ENCODE measurements at places on chromosomes 16 and 17.
A peak's percentile ranks its signal among the peaks of the same experiment; 100 is the strongest.

DNA sequence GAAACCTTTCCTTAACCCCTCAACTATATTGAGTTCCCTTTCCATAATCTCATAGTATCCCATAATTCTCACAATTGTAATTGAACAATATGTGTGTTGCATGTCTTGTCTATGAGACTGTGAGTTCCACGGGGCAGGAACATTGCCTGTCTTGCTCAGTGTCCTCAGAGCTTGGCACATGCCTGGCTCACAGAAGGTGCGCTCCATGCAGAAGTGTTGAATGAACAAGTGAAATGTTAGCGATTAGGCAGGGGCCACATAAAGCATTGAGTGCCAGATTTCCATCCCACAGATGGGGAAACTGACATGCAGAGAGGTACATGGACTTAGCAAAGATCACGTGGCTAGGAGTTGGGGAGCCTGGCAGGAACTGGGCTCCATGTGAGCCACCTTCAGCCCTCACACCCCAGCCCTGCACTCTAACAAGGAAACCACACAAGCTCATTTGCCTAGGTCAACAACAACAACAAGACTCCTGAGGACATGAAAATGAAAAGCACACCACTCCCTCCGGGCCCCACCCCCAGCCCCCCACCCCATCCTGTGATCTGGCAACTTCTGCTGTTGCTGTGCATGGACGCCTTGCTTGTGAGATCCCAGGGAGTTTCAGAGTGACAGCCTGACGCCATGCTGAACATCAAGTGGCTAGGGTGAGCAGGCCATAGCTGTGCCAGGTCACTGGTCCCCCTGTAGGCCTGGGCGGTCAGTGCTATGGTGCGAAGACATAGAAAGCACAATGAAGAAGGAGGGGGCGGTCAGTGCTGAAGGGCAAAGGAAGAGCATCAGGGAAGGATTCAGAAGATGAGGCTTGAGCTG lies 5.0 kb downstream of the PIK3R5 start:
- DNase-seq = no peak

- no peak for DNase-seq
Observed at GRCh38 chr17:62673614-62674362, 46.3 kb downstream of the MRC2 start.

GRCh38 chr16:81739503-81739902 lies 39.6 kb upstream of the PLCG2 start:
- no peak for DNase-seq

DNA sequence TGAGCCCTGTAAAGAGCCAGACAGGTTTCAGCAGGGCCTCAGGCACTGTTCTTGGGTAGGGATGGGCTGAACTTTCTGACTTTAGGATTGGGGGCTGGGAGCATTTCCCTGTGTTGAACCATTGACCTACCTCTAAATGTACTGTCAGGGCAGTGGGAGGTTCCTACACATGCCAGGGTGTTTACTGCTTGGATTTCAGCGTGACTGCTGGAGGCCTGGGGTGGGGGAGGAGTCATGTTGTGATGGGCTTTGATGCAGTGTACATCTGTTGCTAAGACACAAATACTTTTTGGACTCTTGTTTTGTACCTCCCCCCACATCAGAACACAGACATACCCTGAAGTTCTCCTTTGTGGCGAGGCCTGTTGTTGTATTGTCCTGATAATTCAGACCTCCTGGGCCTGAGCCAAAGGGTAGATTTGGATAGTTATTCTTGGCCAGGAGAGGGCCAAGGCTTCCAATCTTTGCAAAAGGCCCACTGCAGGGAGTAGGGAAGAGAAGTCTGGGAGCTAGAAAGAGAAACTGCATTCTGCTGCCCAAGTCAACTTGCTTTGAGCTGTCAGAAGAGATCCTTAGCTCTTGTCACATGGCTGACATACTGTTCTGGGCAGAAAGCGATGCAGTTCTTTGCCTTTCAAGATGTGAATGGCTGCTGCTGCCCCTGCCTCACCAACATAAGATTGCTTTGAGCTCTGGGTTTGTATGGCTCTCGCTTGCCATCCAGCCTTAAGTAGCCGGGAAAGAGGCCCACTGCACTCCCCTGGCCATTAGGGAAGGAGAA lies 3.7 kb downstream of the NFE2L1 start:
- peak; percentile 97 for DNase-seq

GRCh38 chr17:58577696-58578095 lies 63.3 kb upstream of the MTMR4 start:
- DNase-seq = peak; percentile 69

DNA sequence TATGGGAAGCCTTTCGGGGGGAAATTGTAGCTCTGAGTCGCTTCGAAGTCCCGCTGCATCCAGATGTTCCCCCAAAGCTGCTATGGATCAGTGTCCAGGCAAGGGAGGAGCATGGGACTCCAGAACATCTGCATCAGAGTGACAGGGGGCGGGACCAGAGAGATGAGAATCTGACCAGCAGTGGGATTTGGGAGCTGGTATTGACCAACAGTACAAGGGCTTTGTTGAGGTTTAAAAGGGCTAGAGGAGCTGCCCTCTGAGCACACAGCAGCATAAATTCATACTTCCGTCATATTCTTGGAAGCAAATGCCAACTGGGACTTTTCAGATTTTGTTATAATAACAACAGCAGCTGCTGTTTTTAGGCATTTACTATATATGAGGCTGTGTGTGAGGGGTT lies 10.6 kb downstream of the RBFOX1 start:
- DNase-seq = no peak

DNA sequence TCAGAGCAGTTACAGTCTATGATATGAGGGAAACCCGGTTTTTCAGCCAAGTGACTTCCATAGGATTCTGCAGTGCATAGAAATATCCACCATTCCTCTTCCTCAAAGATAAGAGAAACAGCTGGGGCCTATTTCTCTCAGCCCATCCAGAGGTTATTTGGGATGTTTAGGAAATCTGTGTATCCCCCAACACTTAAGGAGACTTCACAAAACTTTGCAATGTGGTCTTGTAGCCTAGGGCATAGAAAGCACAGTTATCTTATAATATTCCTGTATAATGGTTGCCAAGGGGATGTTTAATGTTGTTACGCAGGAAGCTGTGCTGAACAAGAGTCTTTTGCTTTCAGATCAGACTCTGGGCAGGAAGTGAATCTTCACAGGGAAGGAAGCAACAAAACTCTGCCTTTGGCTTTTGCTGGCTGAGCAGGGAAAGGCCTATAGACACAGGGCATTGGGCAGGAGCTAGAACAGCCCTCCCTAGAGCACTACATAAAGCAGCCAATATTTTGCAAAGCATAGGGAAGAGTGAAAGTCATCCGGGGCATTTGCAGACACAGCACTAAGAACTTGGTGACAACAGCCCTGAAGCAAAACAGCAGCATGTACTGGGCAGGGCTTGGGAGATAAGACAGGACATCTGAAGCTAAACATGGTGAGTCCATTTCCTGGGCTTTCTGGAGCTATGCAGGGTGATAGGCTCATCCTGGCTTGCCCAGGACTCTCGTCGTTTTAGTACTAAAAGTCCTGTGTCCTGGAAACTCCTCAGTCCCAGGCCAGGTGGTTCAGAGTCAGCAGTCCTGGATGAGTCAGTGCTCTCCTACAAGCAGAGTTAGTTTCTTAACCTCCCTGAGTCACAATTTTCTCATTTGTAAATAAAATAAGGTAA lies 18.7 kb upstream of the BEAN1 start:
- peak; percentile 86 for DNase-seq

GRCh38 chr16:64339052-64339770 lies 782.7 kb downstream of the CDH11 start:
- peak; percentile 18 for DNase-seq

GRCh38 chr17:75535119-75535537 lies 9.6 kb downstream of the LLGL2 start:
- no peak for DNase-seq

DNA sequence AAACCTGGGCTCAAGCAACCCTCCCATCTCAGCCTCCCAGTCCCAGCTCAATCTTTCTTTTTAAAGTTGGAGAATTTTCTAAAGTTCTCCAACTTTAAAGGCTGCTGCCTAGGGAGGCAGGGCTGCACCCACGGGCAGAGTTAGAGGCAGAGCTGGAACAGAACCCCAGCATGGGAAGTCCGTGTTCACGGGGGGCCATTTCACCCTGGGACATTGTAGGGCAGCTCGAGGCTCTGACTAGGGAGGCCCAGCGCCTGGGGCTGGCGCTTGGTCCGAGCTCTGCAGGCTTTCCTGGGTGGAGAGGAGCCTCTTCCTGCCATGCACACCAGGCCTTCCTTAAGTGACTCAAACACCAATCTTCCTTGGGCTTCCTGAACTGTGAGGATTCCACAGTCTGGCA lies 70.2 kb downstream of the CYLD start:
- DNase-seq = no peak

GRCh38 chr17:76440751-76441362 lies 12.1 kb downstream of the UBE2O start:
- DNase-seq = no peak

- DNase-seq = no peak
Observed at GRCh38 chr16:51024703-51025102, 126.4 kb downstream of the SALL1 start.

DNA sequence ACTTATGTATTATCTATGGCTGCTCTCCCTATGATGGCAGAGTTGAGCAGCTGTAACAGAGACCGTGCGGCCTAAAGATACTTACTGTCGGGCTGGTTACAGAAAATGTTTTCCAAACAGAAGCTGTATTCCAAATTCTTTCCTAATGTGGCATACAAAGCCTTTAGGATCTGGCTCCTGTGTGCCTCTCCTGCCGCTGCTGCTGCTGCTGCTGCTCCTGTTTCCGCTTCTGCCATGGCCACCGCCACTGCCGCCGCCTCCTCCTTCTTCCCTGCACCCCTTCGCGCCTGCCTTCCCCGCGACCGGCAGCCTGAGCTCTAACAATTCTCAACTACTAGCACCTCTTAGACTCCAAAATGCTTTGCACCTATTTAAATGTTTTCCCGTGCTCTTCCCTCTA lies 263.9 kb upstream of the TBX2 start:
- no peak for DNase-seq

DNA sequence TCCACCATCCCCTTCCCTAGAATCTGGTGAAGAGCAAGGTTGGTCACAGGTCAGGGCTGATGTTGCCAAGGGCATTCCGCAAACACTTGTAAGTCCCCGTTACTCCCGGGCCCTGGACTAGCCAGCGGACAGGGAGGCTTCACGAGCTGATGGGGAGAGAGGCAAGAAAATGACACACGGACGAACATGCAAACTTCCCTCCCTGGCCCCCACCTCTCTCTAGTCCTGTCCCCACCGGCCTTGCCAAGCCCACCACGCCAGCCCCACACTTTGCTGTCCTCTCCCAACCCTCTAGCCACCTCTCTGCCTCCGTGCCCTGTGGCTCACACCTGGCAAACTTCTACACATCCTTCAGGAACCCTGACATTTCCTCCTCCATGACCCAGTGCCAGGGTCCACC lies 54.8 kb downstream of the RPH3AL start:
- no peak for DNase-seq

DNA sequence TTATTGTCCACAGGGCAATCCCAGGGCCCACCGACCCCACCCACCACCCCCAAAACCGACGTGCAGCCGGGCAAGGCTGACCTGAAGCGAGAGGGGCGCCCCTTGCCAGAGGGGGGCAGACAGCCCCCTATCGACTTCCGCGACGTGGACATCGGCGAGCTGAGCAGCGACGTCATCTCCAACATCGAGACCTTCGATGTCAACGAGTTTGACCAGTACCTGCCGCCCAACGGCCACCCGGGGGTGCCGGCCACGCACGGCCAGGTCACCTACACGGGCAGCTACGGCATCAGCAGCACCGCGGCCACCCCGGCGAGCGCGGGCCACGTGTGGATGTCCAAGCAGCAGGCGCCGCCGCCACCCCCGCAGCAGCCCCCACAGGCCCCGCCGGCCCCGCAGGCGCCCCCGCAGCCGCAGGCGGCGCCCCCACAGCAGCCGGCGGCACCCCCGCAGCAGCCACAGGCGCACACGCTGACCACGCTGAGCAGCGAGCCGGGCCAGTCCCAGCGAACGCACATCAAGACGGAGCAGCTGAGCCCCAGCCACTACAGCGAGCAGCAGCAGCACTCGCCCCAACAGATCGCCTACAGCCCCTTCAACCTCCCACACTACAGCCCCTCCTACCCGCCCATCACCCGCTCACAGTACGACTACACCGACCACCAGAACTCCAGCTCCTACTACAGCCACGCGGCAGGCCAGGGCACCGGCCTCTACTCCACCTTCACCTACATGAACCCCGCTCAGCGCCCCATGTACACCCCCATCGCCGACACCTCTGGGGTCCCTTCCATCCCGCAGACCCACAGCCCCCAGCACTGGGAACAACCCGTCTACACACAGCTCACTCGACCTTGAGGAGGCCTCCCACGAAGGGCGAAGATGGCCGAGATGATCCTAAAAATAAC lies 3.0 kb downstream of the SOX9 start:
- no peak for DNase-seq

GRCh38 chr17:43018008-43018853 lies 4.0 kb downstream of the VAT1 start:
- peak; percentile 50 for DNase-seq

Measured in amniotic epithelial cell (primary cell).